Mesenteric fat pad (tissue), 1 donor: ENCODE measurements at places on chromosomes 3 and 15. TPM values are rescaled to one million over a fixed set of nuclear protein-coding genes. Genes with fewer than 3 reads are reported as not detected.

The GPR156 gene
- 0.42 TPM for total RNA-seq

The PROS1 gene
- 31.3 TPM for total RNA-seq

DNA sequence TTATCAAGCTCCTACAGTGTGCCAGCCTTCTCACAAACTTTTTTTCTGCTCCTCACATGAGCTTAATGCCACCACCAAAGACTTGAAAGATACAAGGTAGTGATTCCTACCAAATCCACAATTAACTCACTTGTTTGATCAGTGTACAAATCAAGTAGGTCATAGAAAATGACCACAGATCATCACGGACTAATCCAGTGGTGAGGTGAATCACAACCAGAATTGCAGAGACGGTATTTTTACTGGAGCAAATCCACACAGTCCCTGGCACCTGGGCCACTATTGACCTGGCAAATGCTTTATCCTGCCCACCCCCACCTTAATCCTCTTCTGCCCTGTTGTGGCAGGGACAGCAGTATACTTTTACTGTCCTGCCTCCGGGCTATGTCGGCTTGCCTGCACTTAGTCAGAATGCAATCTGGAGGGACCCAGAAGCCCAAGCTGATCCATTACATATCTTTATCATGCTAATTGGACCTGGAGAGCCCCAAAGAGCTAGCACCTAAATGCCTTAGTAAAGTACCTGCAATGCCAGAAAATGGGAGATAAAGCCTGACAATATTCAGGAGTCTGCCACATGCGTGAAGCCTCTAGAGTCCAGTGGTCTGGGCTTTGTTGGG is 83.9 kb upstream of the CDV3 start:
- DNase-seq: no peak

- DNase-seq: no peak
These were observed 34.9 kb upstream of the GAP43 start for GRCh38 chr3:115588201-115589115.
